ENCODE measurements at places on chromosomes 2 and 18.

- DNase-seq = no peak
Observed at GRCh38 chr2:119482481-119483394, 41.5 kb downstream of the SCTR start.

DNA sequence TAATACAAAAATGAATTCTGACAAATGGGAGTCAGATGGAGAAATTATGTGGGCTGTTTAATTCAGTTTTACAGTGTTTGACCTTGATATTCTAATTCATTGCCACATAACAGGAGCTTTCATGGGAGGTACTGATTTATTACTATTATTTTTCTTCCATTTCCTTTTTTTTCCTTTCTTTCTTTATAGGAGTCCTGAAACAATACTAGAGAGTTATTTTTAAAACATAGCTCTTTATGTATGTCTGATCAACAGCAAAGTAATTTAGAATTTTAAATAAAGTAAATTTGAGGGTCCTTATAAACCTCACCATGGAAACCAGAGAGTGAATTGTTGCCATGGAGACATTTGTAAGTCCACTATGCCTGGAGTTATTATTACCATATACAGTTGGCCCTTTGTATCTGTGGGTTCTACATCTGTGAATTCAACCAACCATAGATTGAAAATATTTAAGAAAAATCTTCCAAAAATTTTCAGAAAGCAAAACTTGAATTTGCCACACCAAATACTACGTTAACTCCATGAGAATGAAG lies 40.9 kb upstream of the PPP4R1 start:
- DNase-seq = no peak

- DNase-seq = no peak
Observed at GRCh38 chr18:59742325-59743111, 45.3 kb upstream of the CCBE1 start.

- no peak for DNase-seq
Observed at GRCh38 chr18:48393776-48394175, 15.4 kb downstream of the ZBTB7C start.

DNA sequence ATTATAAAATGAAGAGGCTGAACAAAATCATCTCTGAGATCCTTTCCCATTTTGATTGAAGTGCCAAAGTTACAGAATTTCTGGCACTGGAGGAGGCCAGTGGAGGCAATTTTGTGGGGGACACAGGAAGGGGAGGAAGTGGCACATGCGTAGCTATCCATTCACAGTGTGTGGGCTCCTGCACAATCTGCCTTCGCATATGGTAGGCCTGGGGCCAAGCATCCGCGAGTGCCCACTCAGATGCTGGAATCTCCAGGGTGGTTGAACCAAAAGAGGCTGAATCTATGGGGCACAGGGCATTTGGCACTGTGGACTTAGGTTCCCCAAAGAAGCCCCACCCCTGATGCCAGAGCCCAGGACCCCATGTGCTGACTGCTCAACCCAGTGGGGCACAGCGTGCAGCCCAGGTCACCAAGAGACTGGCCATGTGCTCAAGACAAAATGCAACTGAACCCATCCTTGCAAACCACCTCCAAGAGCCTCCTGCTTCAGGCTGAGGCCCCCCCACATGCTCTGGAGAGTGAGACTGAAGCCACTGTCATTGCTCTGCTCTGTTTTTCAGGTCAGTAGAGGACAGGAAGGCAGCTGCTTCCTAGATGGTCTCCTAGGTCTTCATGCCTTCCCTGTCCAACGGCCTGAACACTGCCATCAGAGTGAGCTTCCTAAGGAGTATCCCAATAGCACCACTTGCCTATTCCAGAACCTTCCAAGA lies 28.5 kb downstream of the ST8SIA5 start:
- no peak for DNase-seq

DNA sequence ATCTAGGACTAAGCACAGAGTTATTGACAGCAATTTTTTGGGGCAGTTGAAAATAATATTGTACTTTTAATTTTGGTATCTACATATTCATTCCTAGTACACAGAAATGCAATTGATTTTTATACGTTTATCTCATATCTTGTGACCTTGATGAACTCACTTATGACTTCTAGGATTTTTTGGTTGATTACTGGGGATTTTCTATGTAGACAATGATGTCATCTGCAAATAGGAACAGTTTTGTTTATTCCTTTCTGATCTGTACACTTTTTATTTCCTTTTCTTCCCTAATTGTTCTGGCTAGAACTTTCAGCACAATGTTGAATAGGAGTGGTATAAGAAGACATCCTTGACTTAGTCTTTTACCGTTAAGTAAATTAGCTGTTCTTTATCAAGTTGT lies 143.5 kb upstream of the PGAP1 start:
- DNase-seq = no peak

DNA sequence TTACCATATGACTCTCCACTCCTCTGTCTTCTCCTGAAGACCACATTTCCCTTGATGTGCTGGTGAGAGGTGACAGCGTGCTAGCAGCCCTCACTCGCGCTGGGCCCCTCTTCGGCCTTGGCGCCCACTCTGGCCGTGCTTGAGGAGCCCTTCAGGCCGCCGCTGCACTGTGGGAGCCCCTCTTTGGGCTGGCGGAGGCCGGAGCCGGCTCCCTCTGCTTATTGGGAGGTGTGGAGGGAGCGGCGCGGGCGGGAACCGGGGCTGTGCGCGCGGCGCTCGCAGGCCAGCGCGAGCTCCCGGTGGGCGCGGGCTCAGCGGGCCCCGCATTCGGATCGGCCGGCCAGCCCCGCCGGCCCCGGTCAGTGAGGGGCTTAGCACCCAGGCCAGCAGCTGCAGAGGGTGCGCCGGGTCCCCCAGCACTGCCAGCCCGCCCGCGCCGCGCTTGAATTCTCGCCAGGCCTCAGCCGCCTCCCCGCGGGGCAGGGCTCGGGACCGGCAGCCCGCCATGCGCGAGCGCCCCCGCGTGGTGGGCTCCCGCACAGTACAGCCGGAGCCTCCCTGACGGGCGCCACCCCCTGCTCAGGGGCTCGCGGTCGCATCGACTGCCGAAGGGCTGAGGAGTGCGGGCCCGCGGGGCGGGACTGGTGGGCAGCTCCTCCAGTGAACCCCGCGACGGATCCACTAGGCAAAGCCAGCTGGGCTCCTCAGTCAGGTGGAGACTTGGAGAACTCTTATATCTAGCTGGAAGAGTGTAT lies 246.6 kb upstream of the REG3G start:
- DNase-seq = no peak

GRCh38 chr2:127145280-127145895 lies 38.4 kb upstream of the BIN1 start:
- DNase-seq = no peak

DNA sequence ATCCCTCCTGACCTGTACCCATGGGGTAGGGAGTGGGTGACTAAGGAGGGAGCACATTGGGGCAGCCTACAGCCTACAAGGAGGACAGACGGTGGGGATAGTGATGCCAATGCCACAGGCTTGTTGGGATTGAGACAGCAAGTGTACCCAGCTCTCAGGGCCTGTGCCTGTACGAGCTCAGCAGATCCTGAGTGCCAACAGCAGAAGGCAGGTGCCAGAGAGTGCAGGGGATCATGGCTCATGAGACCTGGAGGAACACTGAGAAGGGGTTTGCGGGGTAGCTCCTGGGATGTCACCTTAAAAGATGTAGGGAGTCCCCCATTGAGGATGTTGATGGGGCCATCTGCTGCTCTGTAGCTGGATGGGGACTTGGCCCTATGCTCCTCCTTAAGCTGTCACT lies 10.3 kb upstream of the SNED1 start:
- DNase-seq = no peak

DNA sequence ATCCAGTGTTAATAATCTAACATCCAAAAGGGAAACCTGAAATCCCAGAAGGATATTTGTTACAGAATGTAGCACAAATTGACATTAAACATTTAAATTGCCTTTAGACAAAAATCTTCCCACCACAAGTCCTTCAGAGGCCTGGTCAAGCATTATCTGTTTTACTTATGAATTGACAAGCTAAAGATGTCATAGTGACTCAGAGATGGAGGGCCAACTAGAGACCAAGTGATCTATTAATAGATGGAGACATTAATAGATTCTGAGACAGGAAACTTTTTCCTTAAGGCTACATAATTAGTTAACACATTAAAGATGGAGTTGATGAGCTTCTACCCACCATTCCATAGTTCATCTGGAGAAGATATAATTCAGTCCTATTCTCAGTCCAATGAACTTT lies 526.2 kb downstream of the IRS1 start:
- DNase-seq = no peak

DNA sequence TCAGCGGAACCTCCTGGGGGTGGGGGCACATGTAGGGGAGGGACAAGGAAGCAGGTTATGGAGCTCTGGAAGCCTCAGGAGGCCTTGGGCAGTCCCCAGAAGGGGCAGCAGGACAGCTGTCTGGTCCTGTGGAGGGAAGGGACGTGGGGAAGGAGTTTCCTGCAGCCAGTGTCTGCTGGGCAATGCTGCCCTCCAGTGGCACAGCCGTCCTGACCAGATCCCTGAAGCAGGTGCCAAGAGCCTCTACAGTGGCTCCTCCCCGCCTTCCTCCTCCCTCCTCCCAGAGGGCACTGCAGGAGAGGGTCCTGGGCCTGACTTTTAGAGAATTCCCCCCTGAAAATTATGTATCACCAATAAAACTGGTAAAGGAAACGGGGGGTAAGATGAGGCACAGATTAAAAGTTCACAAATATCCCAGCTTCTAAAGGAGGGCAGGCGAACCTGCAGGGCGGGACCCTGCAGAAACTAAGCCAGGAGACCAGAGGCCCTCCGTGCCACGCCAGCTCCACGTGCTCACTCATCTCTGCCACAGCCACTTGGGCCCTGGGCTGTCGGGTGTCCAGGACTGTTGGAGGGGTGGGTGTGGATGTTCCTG lies 258.5 kb downstream of the TWIST2 start:
- peak; percentile 86 for DNase-seq

DNA sequence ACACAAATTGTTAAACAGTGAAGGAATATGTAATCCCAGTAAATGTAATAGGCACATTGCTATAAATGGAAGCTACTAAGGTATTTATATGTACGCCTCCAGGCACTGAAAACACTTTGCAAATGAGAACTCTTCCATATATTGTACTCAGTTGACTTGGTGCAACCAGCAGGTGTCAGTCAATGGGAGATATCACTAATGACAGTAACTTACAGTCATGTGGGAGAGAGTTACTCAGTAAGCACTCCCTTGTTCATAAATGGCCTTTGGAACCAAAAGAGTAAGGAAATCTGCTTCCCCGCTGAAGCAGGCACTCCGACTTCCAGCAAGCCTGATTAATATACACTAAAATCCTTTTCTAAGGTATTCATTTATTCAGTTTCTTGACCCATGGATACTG lies 5.9 kb downstream of the MDH1 start:
- no peak for DNase-seq

- DNase-seq = no peak
Observed at GRCh38 chr18:55783921-55784320, 195.9 kb upstream of the TCF4 start.

GRCh38 chr18:57353137-57353939 lies 981 bp downstream of the ST8SIA3 start:
- DNase-seq = no peak

DNA sequence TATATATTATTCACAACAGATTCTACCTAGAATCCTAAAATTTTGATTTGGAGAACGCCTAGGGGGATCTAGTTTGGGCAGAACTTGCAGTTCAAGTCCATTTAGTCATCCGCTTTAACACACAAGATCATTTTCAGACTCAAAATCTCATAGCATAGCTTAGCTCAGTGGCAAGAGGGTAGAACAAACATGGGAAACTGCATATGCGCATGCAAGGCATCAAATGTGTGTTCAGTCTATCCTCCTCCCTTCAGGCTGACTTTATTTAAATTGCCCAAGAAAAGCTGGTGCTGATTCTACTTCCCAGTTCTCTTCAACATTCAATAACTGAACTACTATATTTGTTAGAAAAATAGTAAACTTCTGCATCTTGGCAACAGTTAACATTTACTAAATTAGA lies 79.6 kb upstream of the NRXN1 start:
- no peak for DNase-seq

GRCh38 chr2:217847115-217847514 lies 155.7 kb downstream of the TNS1 start:
- no peak for DNase-seq

DNA sequence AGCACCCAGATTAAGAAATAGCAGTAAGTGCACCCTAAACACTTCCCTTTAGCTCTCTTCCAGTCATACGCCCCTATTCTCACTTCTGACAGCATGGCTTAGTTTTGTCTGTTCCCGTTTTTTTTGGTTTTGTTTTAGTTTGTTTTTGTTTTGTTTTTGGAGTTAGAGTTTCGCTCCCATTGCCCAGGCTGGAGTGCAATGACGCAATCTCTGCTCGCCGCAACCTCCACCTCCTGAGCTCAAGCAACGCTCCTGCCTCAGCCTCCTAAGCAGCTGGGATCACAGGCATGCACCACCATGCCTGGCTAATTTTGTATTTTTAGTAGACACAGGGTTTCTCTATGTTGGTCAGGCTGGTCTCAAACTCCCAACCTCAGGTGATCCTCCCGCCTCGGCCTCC lies 2067.7 kb downstream of the SUCLG1 start:
- DNase-seq = no peak

- no peak for DNase-seq
Observed at GRCh38 chr2:66488946-66489345, 54.0 kb downstream of the MEIS1 start.

- DNase-seq = no peak
Observed at GRCh38 chr18:54880395-54881105, 52.3 kb downstream of the RAB27B start.

GRCh38 chr2:65634304-65634703 lies 201.9 kb upstream of the SPRED2 start:
- DNase-seq = no peak

- DNase-seq = peak; percentile 44
Observed at GRCh38 chr18:78431606-78432005, 548.0 kb upstream of the SALL3 start.

DNA sequence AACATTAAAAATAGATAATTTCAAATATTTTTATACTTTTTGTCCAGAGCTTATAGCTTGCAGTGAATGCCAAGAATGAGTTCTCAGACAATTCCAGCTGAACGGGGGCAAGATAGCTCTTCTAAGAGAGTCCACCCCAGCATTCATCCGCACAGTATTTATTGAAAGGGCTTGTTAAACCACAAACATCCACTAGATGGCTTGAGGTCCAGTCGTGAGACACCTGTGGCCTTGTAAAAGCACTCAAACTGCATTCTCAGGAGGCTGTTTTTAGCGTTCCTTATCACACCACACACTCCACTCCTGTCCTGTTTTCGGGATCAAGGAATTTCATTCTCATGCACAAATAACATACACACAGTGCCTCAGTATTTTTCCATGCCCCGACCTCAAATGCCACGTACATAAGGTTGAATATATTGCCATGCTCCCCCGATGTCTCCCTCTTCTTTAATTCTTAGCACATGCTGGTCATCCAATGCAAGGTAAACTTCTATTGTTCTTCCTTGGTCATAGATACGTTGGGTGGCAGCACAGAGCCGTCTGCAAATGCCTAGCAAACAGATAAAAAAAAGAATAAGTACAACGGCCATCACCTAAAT lies 47.4 kb downstream of the DNAJC10 start:
- DNase-seq = peak; percentile 32

DNA sequence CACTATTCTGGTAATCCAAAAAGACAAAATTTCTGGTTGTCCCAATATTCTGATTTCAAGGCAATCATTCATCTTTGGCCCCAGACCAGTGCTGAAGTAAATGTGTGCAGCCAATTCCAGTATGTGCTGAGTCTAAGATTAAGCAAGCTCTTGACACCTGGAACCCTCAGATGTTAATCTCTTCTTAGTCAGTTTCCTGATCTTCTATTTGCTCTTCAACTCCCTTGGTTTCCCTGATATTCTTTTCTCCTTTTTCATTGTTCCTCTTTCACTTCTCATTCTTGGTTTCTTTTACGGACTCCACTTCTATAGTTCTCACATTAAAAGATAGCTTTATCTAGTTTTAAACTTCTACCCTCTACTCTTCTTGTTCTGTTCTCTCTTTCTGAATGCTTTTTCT lies 445.7 kb upstream of the FANCL start:
- no peak for DNase-seq

GRCh38 chr2:121721926-121722325 lies 14.7 kb downstream of the NIFK start:
- DNase-seq = no peak

Measured in urothelium cell line (cell line).